ENCODE measurements at places on chromosomes 16 and 17.

- DNase-seq = no peak
Observed at GRCh38 chr17:73940511-73940910, 263.0 kb upstream of the RPL38 start.

DNA sequence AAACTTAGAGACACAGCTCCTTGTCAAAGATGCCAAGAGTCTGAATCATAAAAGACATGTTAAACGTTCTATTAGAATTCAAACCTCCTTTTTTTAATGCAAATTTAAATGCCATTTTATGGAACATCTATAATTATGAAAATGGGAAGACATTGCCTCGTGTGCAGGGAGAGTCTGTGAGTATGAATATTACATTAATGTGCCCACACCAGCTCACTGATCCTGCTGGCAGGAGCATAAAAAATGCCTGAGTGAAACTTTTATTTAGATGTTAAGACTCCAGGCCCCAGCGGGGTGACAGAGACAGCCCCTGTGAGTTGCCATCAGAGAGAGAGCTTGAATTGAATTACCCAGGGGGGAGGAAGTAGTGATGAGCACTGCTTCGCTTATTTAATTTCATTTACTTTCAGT, 84.8 kb downstream of the SNX11 start:
- no peak for DNase-seq

DNA sequence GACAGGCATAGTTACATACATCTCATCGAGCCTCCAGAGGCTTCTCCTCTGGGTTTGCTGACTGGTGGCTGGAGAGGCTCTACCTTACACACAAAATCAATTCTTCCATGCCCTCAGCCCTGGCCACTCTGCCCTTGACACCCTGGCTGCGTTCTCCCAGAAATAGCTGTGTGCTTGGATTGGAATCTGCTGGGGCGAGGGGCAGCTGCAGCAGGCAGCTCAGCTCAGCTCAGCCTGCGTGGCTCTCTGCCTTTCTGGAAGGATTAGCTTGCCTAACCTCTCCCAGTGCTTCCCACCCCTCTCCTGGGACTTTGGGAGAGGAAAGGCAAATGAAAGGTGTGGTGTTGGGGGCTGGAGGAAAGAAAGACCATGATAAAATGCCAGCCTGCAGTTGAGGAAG, 216.1 kb downstream of the ENGASE start:
- DNase-seq = no peak

GRCh38 chr17:82023447-82024241, 539 bp downstream of the LRRC45 start:
- no peak for DNase-seq

- DNase-seq = peak; percentile 35
Observed at GRCh38 chr16:87076950-87077749, 240.0 kb downstream of the C16orf95 start.

DNA sequence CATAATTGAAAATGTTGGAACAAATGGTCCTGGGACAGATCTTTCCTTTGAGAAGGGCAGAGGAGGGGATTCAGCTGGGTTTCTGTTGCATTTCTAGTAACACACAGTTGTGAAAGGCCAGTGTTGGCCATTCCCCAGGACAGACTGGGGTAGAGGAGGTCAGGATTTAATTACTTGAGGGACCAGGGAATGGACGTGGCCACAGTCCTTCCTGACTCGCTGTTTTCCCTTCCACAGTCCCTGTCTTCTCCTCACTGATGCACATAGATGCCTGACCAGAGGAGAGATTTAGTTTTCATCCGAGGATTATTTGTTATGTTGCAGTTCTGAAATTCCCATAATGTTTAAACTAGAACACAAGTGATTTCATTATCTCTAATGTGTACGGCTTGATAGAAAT, 25.2 kb upstream of the HEATR6 start:
- DNase-seq = no peak

DNA sequence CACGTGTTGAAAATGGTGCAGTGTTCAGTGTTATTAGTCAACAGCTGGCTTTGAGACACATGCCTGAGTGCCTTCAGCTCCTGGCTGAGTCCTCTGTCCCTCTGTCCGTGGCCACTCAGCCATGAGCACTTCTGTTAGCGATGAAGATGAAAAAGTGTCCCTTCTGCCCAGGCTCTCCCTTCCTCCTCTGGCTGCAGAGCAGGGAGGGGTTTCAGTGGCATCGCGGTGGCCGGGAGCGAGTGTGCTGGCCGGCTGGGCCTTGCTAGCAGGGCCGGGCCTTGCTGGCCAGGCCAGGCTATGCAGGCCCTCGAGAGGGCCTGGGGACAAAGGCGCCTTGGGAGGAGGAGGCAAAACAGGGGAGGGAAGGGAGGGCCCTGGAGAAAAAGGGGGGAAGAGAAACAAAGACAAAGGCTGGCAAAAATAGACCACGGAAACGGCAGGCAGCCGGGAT, 47.7 kb downstream of the CMIP start:
- DNase-seq = no peak

DNA sequence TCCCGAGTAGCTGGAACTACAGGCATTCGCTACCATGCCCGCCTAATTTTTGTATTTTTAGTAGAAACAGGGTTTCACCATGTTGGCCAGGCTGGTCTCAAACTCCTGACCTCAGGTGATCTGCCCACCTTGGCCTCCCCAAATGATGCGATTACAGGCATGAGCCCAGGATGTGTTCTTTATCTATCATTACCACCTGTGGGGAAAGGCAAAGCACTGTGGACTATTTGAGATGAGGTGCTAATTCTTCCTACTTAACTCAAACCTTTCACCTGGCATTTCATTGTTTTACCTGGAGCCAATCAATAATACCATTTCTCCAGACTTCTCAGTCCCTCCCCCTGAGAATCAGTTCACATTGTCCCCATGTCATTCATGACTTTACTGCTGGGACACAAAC, 20.4 kb upstream of the PPM1D start:
- no peak for DNase-seq

DNA sequence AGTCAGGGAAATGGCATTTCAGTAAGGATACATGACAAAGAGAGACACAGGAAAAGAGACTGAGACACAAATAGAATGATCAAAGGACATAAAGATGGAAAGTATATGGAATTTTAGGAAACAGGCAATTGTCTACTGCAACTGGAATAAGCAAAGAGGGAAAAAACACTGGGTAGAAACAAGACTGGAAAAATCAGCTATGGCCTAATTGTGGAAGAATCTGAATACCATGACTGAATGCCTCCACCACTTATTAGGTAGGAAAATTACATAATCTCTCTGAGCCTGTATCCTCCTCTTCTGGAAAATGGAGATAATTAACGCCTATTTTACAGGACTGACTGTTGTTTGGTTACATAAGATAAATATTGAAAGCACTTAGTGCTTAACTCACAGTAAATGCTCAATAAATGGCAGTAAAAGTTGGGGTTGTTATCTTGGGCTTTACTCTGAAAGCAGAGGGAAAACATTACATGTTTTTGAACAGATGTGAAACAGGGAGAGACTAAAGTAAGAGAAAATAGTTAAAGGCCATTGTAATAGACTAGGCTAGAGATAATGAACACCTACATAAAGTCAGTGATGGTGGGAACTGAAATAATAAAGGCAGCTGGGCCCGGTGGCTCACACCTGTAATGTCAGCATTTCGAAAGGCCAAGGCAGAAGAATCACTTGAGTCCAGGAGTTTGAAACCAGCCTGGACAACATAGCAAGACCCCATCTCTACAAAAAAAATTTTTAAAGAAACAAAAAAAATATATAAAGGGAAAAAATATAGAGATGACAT, 63.5 kb upstream of the C17orf78 start:
- no peak for DNase-seq
